ENCODE measurements at places on chromosomes 1 and 21. TPM values are rescaled to one million over a fixed set of nuclear protein-coding genes. Genes with fewer than 3 reads are reported as not detected.

CAPN8 gene
- 31.1 TPM for total RNA-seq

CA6 gene
- not detected for total RNA-seq

- no peak for DNase-seq
Observed at GRCh38 chr1:19405761-19406487, 79.4 kb downstream of the CAPZB start.

GRCh38 chr1:247338723-247339275 lies 7.1 kb upstream of the ZNF496 start:
- no peak for DNase-seq

- DNase-seq, result no peak
Observed at GRCh38 chr1:110412576-110412975, 5.1 kb upstream of the LAMTOR5 start.

GRCh38 chr1:206662396-206663092 lies 22.2 kb upstream of the MAPKAPK2 start:
- no peak for DNase-seq

- DNase-seq, result no peak
Observed at GRCh38 chr1:46501528-46501927, 11.9 kb downstream of the DMBX1 start.

DNA sequence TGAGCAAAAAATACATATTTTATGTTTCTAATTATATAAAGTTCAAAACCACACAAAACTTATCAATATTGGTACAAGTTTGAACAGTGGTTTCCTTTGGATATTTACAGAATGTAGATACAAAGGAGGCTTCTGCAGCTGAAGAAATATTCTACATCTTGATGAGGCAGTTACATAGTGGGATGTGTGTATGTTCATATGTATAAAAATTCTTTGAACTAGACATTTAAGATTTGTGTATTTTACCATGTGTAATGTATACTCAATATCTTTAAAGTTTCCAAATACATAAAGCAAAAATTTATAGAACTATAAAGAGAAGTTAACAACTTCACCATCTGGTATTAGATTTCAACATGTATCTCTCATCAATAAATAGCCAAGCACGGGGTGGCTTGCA lies 80.7 kb upstream of the TNFSF4 start:
- no peak for DNase-seq

DNA sequence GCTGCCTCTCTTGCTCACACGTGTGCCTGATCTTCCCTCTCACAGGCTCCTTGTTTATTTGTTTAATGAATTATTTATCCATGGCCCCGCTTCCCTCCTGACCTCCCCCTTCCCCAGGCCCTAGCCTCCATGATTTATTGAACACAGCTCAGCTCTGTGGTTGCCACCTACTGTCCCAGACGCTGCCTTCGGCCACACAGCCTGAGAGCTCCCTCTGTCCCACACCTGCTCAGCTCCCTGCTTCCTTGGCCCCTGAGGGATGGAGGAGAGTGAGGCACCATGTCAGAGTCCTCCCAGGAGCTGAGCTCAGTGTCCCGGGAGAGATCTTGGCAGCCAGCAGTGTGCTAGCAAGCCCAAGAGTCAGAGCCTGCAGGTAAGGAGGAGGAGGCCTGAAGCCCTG lies 3.1 kb upstream of the EFNA3 start:
- DNase-seq, result no peak

DNA sequence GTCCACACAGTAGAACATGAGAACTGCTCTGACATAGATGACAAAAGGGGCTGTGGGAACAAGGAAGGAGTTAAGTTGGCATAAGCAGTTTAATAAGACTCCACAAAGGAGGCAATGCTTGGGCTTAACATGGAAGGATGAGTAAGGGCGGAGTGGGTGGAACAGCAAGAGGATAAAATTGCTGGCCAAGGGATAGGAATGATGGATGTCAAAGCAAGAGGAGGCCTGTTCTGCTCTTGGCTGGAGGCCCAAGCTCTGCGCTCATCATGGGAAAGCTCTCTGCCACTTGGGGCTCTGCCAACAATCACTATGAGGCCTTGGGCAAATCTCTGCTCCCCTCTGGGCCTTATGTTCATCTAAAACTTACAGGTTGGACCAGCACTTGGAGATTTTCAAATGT lies 98.3 kb upstream of the CAMK1G start:
- no peak for DNase-seq

DNA sequence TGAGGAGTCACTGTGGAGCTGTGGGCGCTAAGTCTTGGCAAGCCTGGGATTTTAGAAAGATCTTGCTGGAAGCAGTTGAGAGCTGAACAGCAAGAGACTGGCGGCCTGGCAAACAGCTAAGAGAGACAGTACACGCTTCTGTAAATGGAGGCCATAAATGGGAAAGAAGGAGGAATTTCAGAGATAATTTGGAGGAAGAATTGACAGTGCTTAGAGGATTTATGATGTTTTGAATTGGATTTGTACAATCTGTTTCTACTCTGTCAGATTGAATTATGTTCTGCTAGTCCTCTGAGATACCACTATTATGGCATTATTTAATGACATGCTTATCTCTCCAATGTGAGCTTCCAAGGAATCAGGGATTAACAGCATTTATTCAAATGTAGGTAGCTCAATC lies 50.1 kb downstream of the ABCA4 start:
- DNase-seq, result no peak

DNA sequence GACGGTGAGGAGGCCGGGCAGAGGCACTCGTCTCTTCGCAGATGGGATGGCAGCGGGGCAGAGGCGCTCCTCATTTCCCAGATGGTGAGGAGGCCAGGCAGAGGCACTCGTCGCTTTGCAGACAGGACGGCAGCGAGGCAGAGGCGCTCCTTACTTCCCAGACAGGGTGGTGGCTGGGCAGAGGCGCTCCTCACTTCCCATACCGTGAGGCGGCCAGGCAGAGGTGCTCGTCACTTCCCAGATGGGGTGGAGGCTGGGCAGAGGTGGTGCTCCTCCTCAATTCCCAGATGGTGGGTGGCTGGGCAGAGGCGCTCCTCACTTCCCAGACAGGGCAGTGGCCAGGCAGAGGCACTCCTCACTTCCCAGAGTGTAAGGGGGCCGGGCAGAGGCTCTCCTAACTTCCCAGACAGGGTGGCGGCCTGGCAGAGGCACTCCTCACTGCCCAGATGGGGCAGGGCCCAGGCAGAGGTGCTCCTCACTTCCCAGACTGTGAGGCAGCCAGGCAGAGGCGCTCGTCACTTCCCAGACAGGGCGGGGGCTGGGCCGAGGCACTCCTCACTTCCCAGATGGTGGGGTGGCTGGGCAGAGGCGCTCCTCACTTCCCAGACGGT lies 9.9 kb downstream of the TCHHL1 start:
- DNase-seq, result peak; percentile 37

GRCh38 chr1:117359561-117360289 lies 7.5 kb upstream of the MAN1A2 start:
- DNase-seq, result no peak

DNA sequence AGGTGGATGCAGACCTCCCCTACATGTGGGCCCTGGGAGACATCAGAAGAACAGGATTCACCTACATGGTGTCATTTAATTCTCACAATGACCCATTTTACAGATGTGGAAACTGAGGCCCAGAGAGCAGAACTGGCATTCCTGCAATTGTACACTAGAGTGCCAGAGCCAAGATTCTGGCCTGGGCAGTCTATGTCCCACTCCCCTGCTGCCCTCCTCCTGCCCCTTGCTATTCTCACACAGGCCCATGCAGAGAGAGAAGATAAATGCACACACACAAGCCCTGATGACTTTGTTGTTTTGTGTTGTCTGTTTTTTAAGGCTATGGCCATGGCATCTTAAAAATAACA lies 64.2 kb downstream of the EPHB2 start:
- no peak for DNase-seq
